Gastrocnemius medialis (tissue), 4 donors: ENCODE measurements at places on chromosomes 7 and 10.
A peak's percentile ranks its signal among the peaks of the same experiment; 100 is the strongest.

GRCh38 chr10:97726636-97727178 lies 10.2 kb upstream of the ZFYVE27 start:
- no peaks in the 10 kb centered on the region for H3K4me1 ChIP-seq
- H3K36me3 ChIP-seq = no peaks in the 10 kb centered on the region
- H3K27me3 ChIP-seq = no peaks in the 10 kb centered on the region
- no peak overlapping the region for H3K27ac ChIP-seq

GRCh38 chr10:36716291-36716690 lies 409.1 kb upstream of the ANKRD30A start:
- H3K4me3 ChIP-seq = no peak overlapping the region
- DNase-seq = no peak
- no peak overlapping the region for H3K27ac ChIP-seq
- H3K4me1 ChIP-seq = no peaks in the 10 kb centered on the region
- no peaks in the 10 kb centered on the region for H3K27me3 ChIP-seq

- no peaks in the 10 kb centered on the region for H3K36me3 ChIP-seq
- no peak overlapping the region for H3K4me3 ChIP-seq
- no peaks in the 10 kb centered on the region for H3K4me1 ChIP-seq
These were observed 375.0 kb upstream of the FZD8 start for GRCh38 chr10:36017137-36017536.

DNA sequence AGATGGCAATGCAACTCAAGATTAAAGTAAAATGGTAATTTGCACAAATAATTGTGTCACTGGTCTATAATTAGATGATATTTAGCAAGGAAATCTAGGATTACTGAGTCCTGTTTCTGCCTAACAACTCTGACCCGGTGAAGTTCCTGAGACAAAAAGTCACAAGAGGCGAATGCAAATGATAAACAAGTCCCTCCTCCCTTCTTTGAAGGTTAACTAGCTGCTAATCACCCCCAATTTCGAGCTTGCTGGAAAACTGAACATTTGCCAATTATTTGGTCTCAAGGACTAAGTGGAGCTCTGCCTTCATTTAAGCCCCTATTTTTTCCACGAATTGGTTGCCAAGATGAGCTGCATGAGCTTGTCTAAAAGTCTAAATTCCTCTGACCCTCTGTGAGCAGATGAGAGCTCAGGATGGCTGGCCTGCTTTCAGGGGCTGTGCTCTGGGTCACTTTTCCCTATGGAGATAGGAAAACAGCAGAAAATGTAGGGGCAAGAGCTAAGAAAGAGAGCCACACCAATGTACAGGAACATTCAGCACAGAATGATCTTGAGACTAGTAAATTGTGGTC lies 127.3 kb downstream of the MBL2 start:
- no peaks in the 10 kb centered on the region for H3K27me3 ChIP-seq
- no peak overlapping the region for H3K4me3 ChIP-seq
- H3K27ac ChIP-seq = no peak overlapping the region
- peaks cover 9% of the 10 kb centered on the region for H3K4me1 ChIP-seq

GRCh38 chr10:77825965-77826364 lies 100.6 kb downstream of the DLG5 start:
- no peak for DNase-seq
- peaks cover 77% of the 10 kb centered on the region for H3K36me3 ChIP-seq
- no peak overlapping the region for H3K4me3 ChIP-seq
- H3K27me3 ChIP-seq = no peaks in the 10 kb centered on the region
- H3K4me1 ChIP-seq = peaks cover 6% of the 10 kb centered on the region

- H3K27ac ChIP-seq = no peak overlapping the region
- no peaks in the 10 kb centered on the region for H3K27me3 ChIP-seq
- no peak overlapping the region for H3K4me3 ChIP-seq
- no peak for DNase-seq
These were observed 123.7 kb downstream of the VIPR2 start for GRCh38 chr7:159020987-159021386.

DNA sequence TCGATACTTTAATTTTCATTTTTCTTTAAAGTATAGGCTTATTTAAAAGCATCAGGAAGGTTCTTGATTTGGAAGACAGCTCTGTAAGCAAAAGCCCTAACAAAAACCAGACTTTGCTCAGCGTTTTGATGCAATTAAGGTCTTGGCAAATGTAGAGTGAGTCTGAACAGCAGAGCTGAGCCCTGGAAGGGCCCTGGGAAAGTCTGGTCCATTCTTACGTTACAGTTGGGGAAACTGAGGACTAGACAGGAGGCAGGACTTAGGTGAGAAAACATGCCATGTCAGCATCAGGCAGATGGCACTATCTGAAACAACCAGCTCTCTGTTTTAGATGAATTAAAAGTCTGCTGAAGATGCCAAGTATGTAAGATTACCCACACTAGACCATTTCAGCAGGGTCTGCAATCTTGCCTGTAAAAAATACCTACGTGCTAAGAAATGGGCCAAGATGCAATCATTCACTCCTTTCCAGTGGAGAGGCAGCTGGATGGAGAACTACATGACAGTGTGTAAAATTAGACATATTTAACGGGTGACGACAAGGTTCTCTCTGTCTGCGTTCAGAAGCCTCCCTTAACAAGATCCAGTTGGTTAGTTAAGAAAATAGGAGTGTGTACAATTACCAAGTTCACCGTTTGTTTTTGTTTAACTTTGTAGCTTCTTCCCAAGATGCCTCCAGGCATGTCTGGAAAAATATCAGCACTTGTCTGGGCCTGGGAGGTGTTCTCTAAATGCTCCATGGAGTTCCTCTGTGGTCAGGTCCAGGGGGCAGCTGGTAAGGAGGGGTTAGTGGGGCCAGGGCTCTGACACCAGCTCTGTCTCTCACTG lies 502.3 kb upstream of the ZMIZ1 start:
- H3K4me1 ChIP-seq = no peaks in the 10 kb centered on the region
- no peak for DNase-seq
- no peaks in the 10 kb centered on the region for H3K27me3 ChIP-seq
- H3K27ac ChIP-seq = no peak overlapping the region
- no peaks in the 10 kb centered on the region for H3K36me3 ChIP-seq

- H3K36me3 ChIP-seq = no peaks in the 10 kb centered on the region
- H3K27ac ChIP-seq = no peak overlapping the region
- no peak for DNase-seq
- H3K4me1 ChIP-seq = peaks cover 5% of the 10 kb centered on the region
These were observed 40.3 kb downstream of the CCDC71L start for GRCh38 chr7:106620676-106621075.

GRCh38 chr10:110078317-110078716 lies 70.5 kb downstream of the ADD3 start:
- no peaks in the 10 kb centered on the region for H3K27me3 ChIP-seq
- DNase-seq = no peak
- peaks cover 45% of the 10 kb centered on the region for H3K4me1 ChIP-seq
- peak overlapping the region; percentile 45 for H3K27ac ChIP-seq
- H3K4me3 ChIP-seq = no peak overlapping the region
- H3K36me3 ChIP-seq = no peaks in the 10 kb centered on the region

- no peaks in the 10 kb centered on the region for H3K27me3 ChIP-seq
- peaks cover 76% of the 10 kb centered on the region for H3K4me1 ChIP-seq
- H3K27ac ChIP-seq = peak overlapping the region; percentile 100
- no peaks in the 10 kb centered on the region for H3K36me3 ChIP-seq
- peak overlapping the region; percentile 31 for H3K4me3 ChIP-seq
These were observed 2.6 kb downstream of the LDB1 start for GRCh38 chr10:102117391-102118159.

DNA sequence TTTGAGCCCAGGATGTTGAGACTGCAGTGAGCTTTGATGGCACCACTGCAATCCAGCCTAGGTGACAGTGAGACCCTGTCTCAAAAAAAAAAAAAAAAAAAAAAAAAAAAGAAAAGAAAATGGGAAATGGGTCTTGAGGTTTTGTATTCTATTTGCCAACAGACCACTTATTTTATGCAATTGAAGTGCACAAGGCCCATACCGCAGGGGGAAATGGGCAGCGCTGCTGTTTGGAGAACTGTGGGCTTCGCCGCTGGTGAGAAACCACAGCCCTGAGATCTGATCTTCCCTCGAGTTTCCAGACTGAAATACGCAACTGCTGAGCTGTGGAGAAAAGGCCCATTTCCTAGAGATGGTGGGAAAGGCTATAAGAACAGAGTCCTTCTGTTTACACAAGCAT lies 512.0 kb downstream of the TCERG1L start:
- no peaks in the 10 kb centered on the region for H3K4me1 ChIP-seq
- H3K27me3 ChIP-seq = no peaks in the 10 kb centered on the region
- DNase-seq = no peak
- H3K4me3 ChIP-seq = no peak overlapping the region
- no peak overlapping the region for H3K27ac ChIP-seq

- H3K27ac ChIP-seq = no peak overlapping the region
- no peaks in the 10 kb centered on the region for H3K4me1 ChIP-seq
These were observed 35.2 kb upstream of the STOX1 start for GRCh38 chr10:68792115-68792514.

GRCh38 chr7:88806280-88807037 lies 10.9 kb upstream of the TEX47 start:
- no peak overlapping the region for H3K27ac ChIP-seq
- H3K4me1 ChIP-seq = no peaks in the 10 kb centered on the region
- DNase-seq = no peak
- no peak overlapping the region for H3K4me3 ChIP-seq
- H3K27me3 ChIP-seq = no peaks in the 10 kb centered on the region
- no peaks in the 10 kb centered on the region for H3K36me3 ChIP-seq

GRCh38 chr10:113126229-113127201 lies 176.5 kb downstream of the TCF7L2 start:
- H3K4me3 ChIP-seq = peak overlapping the region; percentile 24
- H3K36me3 ChIP-seq = no peaks in the 10 kb centered on the region
- H3K27me3 ChIP-seq = no peaks in the 10 kb centered on the region
- peak; percentile 52 for DNase-seq
- H3K27ac ChIP-seq = peak overlapping the region; percentile 44

DNA sequence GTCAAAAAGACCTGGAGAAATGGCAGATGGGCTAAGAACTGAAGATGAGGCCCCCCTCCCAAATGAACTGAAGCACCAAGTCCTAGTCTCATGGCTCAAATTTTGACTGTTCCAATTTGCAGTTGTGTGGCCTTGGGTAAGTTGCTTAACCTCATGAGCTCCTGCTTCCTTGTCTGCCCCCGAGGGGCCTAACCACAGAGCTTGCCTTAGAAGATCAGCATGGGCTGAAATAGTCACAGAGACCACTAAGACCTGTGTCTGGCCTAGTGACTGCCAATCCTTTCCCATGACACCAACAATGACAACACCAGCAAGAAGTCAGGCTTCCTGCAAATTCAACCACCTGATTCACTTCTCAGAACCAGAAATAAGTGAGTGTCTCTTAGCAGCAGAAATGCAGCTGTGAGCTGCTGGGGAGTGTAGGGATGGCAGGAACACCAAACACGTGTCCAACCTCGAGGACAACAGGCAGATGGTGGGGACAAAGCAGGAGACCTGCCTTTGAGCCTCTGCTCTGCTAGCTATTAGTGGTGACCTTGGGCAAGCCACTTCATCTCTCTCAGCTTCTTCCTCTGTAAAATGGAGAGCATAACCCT lies 23.7 kb downstream of the CRHR2 start:
- H3K4me3 ChIP-seq = no peak overlapping the region
- H3K36me3 ChIP-seq = no peaks in the 10 kb centered on the region
- DNase-seq = no peak
- no peaks in the 10 kb centered on the region for H3K27me3 ChIP-seq
- H3K27ac ChIP-seq = no peak overlapping the region

- no peak for DNase-seq
- no peaks in the 10 kb centered on the region for H3K36me3 ChIP-seq
- H3K27me3 ChIP-seq = no peaks in the 10 kb centered on the region
- no peak overlapping the region for H3K4me3 ChIP-seq
These were observed 141.3 kb upstream of the ZMIZ1 start for GRCh38 chr10:78927257-78927995.

GRCh38 chr7:130153211-130153908 lies 51.8 kb downstream of the TMEM209 start:
- DNase-seq = no peak
- no peaks in the 10 kb centered on the region for H3K27me3 ChIP-seq
- no peak overlapping the region for H3K27ac ChIP-seq
- no peaks in the 10 kb centered on the region for H3K4me1 ChIP-seq
- H3K4me3 ChIP-seq = no peak overlapping the region
- no peaks in the 10 kb centered on the region for H3K36me3 ChIP-seq

DNA sequence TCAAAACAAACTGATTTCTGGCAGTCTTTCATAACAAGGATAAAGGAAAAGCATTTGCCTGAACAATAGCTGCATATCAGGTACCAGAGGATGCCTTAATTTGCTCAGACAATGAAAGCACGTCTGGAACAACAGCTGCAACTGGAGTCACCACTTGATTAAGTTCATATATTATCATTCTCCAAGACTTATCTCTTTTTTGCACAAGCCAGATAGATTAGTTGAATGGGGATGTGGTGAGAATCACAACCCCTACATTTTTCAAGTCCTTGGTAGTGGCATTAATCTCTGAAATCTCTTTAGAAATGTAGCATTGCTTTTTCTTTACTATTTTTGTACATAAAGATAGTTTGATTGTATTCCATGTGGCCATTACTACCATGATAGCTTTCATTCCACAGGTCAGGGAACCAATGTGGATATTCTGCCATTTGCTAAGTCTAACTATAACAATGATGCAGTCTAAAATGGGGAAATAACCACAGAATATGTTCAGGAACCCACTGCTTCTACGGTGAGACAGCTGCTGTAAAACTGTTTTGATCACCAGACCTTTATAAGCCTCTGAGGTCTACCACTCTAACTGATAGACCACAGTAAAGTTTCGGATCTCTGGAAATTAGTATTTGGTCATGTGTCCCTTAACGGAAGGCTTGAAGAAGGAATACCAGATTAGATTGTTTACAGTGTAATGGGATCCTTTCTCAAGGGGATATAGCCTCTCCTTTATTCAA lies 1176.2 kb downstream of the DNAJB9 start:
- no peaks in the 10 kb centered on the region for H3K36me3 ChIP-seq
- H3K4me3 ChIP-seq = no peak overlapping the region
- no peaks in the 10 kb centered on the region for H3K27me3 ChIP-seq
- H3K27ac ChIP-seq = no peak overlapping the region
- DNase-seq = no peak
- H3K4me1 ChIP-seq = no peaks in the 10 kb centered on the region

DNA sequence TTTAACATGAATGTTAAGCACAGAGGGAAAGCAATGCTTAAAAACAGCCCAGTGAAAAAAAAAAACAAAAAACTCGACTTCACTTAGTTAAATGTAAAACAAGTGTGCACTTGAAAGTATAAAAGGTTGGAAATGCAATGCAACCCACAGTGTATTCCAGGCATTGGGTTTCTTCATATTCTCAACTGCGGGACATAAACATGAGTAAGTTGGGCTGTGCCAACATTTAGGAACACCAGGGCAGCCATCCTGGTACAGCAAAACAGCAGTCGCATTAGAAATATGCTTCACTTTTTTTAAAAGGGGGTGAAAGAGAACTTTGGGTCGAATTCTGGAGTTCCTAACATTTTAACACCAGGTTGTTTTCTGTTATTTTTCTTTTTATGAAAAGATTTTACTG lies 937 bp downstream of the STEAP1 start:
- H3K36me3 ChIP-seq = no peaks in the 10 kb centered on the region
- H3K4me1 ChIP-seq = peaks cover 10% of the 10 kb centered on the region
- H3K27ac ChIP-seq = no peak overlapping the region
- no peaks in the 10 kb centered on the region for H3K27me3 ChIP-seq

- H3K4me1 ChIP-seq = no peaks in the 10 kb centered on the region
- H3K27ac ChIP-seq = no peak overlapping the region
- H3K27me3 ChIP-seq = no peaks in the 10 kb centered on the region
- no peaks in the 10 kb centered on the region for H3K36me3 ChIP-seq
These were observed 78.1 kb upstream of the SLC25A13 start for GRCh38 chr7:96400001-96400400.
